Muscle of back (tissue), 13 donors: ENCODE measurements at places on chromosomes 5 and 9.
A peak's percentile ranks its signal among the peaks of the same experiment; 100 is the strongest.

DNA sequence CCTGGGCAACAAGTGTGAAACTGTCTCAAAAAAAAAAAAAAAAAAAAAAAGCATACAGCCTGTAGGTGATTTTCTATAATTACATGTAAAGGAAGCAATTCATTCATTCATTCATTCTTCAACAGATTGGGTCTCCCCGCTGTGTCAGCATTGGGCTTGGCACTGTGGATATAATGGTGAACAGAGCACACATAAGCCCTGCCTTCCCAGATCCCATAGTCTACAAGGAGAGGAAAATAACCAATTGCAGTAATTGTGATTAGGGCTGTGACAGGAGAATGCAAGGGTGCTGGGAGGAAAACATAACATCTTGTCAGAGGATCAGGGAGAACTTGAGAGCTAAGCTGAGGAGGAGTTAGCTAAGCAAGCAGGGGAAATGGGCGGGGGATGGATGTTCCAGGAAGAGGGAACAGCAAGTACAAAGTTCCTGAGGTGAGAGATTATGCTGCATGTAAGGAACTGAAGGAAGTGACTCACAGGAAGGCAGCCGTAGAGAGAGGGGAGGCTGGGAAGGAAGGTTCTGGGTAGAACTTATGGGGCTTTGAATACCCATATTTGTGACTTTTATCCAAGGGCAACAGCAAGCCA, 24.0 kb upstream of the KLF9 start:
- no peak for DNase-seq

DNA sequence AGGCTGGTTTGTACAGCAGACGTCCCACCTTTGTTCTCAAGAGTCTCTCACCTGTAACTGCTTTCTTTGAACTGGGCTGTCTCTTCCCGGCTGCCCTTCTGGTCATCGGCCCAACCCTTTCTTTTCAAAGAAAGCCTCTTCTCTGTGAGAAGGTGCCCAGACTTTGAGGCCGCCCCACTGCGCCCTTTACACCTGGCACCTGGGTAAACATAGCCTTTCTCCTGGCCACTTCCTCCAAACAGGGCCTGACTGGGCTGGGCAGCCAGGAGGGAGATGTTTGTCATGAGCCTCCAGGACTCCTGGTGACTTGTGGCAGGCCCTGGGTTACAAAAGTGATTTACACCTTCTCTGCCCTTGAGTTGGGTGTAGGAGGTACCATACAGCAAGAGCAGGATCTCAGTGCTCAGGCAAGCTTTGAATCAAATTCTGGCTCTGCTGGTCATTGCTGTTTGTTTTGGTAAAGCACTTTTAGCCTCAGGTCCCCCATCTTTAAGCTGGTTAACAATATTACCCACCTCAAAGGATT, 127.2 kb upstream of the CXCL14 start:
- DNase-seq, result no peak

DNA sequence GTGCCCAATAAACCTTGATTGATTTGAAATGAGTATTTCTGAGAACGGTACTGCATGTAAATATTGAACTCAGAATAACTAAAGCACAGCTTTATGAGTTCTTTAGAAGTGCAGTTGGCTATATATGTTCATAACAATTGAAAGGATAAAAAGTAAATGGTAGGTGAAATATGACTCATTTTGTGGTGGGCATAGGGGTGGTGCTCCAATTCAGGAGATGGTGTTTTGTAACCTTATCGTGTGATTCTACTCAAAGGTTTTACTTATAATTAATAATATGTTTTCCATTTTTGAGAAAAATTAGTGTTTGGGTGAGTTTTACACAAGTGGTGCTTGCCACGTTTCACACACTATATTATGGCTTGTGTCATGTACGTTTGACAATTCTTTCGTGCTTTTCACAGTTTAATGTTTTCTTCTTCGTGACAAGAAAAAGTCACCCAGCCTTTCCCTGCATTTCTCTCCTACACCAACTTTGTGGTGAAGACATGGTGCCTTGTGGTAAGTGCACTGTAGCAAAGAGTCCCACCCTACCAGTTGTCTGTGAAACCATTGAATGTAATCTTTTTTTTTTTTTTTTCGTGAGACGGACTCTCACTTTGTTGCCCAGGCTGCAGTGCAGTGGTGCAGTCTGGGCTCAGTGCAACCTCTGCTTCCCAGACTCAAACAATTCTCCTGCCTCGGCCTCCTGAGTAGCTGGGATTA, 492.5 kb upstream of the SGCD start:
- DNase-seq, result no peak

DNA sequence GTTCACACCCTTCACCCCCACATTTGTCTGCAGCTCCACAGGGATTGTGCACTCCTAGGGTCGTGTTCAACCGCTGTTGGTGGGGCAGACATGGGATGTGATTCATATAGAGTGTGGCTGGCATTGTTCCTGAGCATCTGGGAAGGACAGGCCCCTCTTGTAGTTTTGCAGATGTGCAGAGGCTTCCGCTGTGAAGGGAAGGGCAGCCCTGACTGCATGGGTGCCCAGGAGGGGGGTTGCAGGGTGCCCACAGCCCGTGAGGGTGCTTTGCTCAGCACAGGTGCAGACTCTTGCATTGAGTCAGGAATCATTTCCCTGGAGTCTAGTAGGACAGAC, 30.2 kb upstream of the PITX1 start:
- peak; percentile 51 for DNase-seq

DNA sequence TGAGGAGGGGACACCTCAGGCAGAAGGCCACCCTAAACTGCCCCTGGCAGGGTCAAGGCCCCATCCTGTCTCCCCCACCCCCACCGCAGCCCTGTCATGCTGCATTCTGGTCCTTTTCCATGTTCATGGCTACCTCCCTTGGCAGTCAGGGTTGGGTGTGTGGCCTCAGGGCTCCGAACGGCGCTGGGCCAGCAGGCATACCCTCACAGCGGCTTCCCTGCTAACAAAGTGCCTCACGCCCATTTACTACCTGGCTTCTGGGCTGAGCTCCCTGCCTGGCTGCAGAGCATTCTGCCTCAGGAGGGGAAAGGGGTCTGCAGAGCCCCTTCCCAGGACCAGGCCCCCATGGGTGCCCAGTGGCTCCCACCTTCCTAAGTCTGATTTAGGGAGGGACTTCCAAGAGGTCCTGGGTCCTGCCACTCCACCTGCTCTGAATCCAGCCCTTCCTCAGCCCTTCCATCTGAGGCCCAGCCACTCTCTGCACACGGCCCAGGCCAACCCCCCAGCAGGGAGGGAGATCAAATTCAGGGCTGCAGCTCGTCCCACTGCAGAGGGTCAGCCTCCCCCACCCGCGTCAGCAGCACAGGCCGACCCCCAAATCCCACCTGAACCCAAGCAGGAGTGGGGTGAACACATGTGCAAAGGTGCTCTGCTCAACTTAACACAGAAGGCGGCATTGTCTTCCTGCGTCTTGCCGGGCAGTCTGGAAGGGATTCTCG, 115.9 kb upstream of the PHYKPL start:
- DNase-seq, result no peak

DNA sequence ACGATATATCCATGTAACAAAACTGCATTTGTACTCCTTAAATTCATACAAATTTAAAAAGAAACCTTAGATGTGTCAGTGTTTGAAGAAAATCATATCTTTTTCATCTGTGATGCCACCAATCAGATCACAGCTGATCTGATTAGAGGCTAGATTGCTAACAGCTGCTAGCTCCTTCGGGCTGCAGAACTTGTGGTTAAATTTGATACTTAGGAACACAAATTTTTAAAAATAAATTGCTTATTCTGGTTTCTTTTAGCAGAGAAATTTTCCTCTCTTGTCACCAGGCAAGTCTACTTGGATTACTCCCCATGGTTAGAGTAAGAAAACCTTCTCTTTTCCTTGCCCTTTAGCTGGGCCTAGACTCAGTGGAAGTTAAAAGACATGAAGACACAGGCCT, 94.6 kb upstream of the RANBP6 start:
- no peak for DNase-seq
